ENCODE measurements at places on chromosomes 2 and 18.

DNA sequence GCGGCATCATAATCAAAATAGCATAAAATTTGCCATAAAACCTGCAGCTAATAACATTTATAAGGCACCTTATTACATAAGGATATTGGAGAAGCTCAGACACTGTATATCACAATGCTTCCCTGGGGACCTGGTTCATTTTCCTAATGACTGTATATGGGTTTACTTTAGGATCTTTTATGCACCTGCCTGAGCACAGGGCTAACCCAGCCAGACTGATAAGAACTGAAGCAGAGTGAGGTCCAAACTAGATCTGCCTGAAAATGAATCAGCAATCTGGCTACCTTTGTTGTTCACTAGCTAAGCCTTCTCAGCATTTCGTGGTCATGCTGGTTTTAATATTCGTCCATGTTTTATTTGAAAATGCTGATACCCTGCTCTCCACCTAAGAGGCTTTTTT lies 1922.3 kb upstream of the CELF4 start:
- H3K27ac ChIP-seq, result no peak overlapping the region
- H3K36me3 ChIP-seq, result no peaks in the 10 kb centered on the region
- no peaks in the 10 kb centered on the region for H3K4me1 ChIP-seq
- H3K27me3 ChIP-seq, result no peaks in the 10 kb centered on the region
- DNase-seq, result no peak

DNA sequence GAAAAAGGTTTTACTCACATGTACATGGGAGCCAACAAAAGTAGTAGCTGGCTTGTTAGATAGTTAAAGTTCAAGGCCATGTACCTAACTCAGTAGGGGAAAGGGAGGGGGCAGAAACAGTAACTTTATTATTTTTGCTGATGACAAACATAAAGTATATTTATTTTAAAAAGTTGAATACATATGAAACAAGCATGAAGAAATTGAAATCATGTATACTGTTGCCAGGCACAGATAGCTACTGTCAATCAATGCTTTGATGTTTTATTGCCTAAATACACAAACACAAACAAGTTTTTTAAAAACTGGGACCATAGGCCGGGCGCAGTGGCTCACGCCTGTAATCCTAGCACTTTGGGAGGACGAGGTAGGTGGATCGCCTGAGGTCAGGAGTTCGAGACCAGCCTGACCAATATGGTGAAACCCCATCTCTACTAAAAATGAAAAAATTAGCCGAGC lies 7.6 kb upstream of the PSD4 start:
- H3K27me3 ChIP-seq, result no peaks in the 10 kb centered on the region
- no peak overlapping the region for H3K4me3 ChIP-seq
- no peak overlapping the region for H3K27ac ChIP-seq
- no peak for DNase-seq
- H3K36me3 ChIP-seq, result no peaks in the 10 kb centered on the region
- peaks cover 5% of the 10 kb centered on the region for H3K4me1 ChIP-seq

- no peaks in the 10 kb centered on the region for H3K4me1 ChIP-seq
- H3K36me3 ChIP-seq, result no peaks in the 10 kb centered on the region
- no peaks in the 10 kb centered on the region for H3K27me3 ChIP-seq
- no peak overlapping the region for H3K4me3 ChIP-seq
- H3K27ac ChIP-seq, result no peak overlapping the region
These were observed 8.4 kb downstream of the INPP4A start for GRCh38 chr2:98453083-98453482.

DNA sequence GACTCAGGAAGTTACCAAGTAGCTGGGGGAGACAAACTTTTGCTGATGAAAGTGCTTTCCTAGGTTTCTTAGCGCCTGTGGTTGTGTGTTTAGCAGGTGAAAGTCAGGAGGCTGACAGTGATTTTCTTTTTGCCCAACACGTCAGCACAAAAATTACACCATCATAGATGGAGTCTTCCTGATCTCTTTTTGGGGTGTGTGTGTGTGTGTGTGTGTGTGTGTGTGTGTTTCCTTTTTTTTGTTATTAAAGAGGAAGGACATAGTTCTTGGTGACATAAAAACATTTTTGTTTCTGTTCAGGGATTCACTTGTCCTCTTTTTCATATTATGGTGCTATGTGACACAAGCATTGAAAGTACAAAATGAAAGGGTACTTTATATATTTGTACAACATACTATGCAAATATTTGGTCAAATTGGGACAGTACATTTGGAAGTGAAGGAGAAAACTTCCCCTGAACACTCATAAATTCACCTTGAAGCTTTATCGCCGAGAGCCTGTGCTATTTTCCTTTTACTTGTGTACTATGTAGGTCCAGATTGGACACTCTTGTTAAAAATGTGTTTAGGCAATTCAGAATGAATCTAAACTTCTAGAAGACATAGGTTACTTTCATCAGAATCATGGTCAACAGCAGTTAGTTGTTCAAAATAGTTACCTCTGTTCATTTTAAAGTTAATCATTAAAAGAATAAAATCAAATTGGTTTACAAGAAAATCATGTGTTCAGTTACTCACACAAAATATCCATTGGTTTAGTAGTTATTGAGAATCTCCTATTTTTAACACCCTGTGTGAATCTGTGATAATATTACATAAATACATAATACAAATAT lies 491.9 kb downstream of the IRS1 start:
- H3K4me3 ChIP-seq, result no peak overlapping the region
- H3K4me1 ChIP-seq, result no peaks in the 10 kb centered on the region
- H3K36me3 ChIP-seq, result no peaks in the 10 kb centered on the region
- no peaks in the 10 kb centered on the region for H3K27me3 ChIP-seq
- DNase-seq, result no peak
- H3K27ac ChIP-seq, result no peak overlapping the region

- H3K4me1 ChIP-seq, result no peaks in the 10 kb centered on the region
- DNase-seq, result no peak
- no peaks in the 10 kb centered on the region for H3K36me3 ChIP-seq
- no peak overlapping the region for H3K4me3 ChIP-seq
- H3K27ac ChIP-seq, result no peak overlapping the region
These were observed 7.3 kb upstream of the ATP5MC3 start for GRCh38 chr2:175188761-175189160.

- no peaks in the 10 kb centered on the region for H3K36me3 ChIP-seq
- no peak for DNase-seq
- H3K27ac ChIP-seq, result no peak overlapping the region
- H3K4me1 ChIP-seq, result peaks cover 4% of the 10 kb centered on the region
These were observed 25.6 kb upstream of the SLC35F6 start for GRCh38 chr2:26738481-26738880.

DNA sequence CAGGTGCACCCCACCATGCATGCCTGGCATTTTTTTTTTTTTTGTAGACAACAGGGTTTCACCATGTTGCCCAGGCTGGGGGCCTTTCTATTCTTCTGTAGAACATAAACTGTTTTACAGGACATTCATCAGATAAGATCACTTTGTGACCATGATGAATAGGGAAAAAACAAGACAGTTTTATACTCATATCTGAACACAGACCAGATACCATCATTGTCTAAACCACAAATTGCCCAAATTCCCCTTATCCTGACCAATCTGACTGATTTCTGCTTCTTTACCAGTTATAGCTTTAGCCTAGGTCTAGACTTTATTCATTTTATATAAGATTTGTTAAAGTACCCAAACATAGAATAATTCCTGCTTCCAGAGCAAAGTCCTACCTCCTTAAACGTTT lies 1699.3 kb upstream of the TMEFF2 start:
- no peak overlapping the region for H3K4me3 ChIP-seq
- no peak for DNase-seq
- no peaks in the 10 kb centered on the region for H3K36me3 ChIP-seq
- H3K27me3 ChIP-seq, result no peaks in the 10 kb centered on the region
- H3K27ac ChIP-seq, result no peak overlapping the region
